ENCODE measurements at places on chromosomes 7 and 10.

- DNase-seq = no peak
Measured at GRCh38 chr7:70953796-70954195, 178.1 kb upstream of the GALNT17 start.

GRCh38 chr7:140375323-140375722 is 23.0 kb downstream of the SLC37A3 start:
- DNase-seq = no peak

- no peak for DNase-seq
Measured at GRCh38 chr10:25552283-25552919, 377.6 kb downstream of the GPR158 start.

DNA sequence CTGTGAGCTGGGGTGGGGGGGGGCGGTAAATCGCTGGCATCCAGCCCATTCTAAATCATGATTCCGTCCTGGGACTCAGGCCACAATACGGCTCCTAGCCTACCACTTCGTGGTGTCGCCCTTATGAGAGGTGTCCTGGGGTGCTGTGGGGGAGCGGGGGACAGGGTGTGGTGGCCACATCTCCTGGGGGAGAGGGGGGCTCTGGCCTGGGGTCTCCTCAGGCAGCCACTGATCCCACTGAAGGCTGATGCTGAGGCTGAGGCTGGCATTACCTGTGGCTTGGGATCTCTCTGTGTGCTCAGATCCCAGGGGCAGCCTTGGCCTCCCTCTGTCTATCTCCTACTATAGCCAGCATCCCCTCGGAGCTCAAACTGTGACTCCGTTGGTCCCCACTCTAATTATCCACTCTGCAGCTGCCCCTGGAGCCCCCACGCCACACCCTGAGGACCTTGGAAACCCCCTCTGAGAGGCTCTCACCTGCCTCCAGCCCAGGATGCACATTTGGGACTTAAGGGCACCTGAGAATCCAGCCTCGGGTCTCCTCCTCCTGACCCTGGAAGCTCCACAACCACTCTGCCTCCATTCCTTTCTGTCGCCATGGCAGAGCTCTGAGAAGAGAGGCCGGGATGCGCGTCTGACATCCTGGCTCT is 249.3 kb upstream of the TCERG1L start:
- no peak for DNase-seq

Data from stimulated activated CD8-positive, alpha-beta memory T cell treated with anti-CD3 and anti-CD28 coated beads, Interleukin-4, amount 100 ng/mL, for 1 hour (primary cell).